Esophagus squamous epithelium (tissue), 5 donors: ENCODE measurements at places on chromosomes 4 and X. TPM values are rescaled to one million over a fixed set of nuclear protein-coding genes. Genes with fewer than 3 reads are reported as not detected.

DNA sequence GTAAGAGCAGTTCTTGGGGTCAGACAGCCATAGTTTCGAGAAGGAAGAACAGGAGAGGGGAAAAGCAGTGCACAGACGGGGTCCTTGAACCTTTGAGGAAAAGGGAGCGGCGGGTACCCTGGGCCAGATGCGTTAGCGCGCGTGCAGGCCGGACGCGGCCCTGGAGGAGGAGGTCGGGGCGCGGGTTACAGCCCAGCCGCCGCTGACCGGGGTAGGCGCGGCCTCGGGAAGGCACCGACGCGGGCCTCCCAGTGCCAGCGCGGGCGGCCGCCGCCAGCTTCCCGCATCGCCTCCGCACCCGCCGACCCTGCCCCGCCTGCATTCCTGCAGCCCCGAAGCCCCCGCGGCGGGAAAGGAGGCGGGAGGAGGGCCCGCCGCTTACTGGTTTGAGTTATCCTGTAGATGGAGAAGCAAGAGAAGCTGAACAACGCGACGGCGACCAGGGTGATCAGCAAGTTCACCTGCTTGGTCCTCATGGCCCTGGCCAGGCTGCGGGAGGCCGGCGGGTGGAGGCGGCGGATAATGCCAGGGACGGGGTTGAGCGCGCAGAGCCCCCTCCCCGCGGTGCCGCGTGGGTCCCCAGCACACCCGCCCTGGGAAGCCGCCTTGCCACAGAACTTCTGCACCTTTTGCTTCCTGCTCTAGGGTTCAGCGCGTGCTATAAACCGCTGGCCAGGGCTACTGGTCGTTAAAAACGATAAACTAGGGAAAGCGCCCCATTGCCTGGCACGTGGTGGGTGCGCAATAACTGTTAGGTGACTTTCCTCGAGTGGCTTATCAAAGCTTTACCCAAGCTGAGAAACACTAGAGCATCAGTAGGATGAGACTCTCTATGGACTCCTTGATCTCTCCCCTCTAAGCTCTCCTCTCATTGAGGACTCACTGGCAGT lies at the start of gene MGAT4D:
Gene MGAT4D, minus strand, starts transcription at position 547 of the 890 bp plus-strand sequence. Its CDS starts 71 bp downstream, at position 476.
- no peak within 1 kb of the TSS for H3K27ac ChIP-seq
- H3K4me3 ChIP-seq, result no peak within 1 kb of the TSS
- peaks cover 5% of the 10 kb centered on the region for H3K27me3 ChIP-seq
- H3K36me3 ChIP-seq, result no peaks in the 10 kb centered on the region
- no peak for DNase-seq
- peaks cover 3% of the 10 kb centered on the region for H3K4me1 ChIP-seq

DNA sequence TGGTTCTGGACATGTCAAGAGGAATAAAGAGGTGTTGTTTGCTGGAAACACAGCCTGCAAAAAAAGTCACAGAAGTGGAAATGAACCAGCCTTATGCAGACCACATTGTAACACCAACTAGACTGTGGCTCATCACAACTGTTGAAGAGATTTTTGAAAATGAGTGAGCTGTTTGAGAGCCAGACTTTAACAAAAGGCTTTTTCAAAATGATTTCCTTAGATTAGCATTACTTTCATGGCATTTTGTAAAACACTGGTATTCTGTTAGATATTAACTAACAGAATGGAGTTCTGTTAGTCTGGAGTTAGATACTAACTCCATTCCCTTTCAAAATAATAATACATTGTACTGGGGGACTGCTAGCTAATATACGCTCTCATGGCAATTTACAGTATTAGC lies 60.6 kb upstream of the GABRA2 start:
- H3K27me3 ChIP-seq, result no peaks in the 10 kb centered on the region
- H3K4me3 ChIP-seq, result no peak overlapping the region
- H3K36me3 ChIP-seq, result no peaks in the 10 kb centered on the region
- no peak overlapping the region for H3K27ac ChIP-seq
- no peaks in the 10 kb centered on the region for H3K4me1 ChIP-seq
- no peak for DNase-seq

DNA sequence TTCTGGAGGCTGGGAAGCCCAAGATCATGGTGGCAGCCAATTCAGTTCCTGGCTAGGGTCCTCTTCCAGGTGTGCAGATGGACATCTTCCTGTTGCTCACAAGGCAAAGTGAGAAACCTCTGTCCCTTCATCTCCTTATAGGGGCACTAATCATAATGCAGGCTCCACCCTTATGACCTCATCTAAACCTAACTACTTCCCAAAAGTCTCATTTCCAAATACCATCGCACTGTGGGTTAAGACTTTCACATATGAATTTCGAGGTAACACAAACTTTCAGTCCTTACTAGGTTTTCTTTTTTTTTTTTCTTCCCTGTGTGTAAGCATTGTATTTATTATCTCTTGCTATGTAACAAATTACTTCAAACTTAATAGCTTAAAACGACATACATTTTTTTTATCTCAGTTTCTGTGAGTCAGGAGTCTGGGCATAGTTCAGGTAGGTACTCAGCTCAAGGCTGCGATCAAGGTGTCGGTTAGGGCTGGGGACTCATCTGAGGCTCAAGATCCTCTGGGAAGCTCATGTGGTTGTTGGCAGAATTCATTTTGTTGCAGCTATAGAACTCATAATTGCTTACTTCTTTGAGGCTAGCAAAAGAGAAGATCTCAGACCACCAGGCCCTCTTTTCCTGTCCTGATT lies 204.7 kb upstream of the STK26 start:
- H3K36me3 ChIP-seq, result no peaks in the 10 kb centered on the region
- H3K27me3 ChIP-seq, result no peaks in the 10 kb centered on the region
- H3K4me3 ChIP-seq, result no peak overlapping the region
- no peak overlapping the region for H3K27ac ChIP-seq
- no peaks in the 10 kb centered on the region for H3K4me1 ChIP-seq
- no peak for DNase-seq

DNA sequence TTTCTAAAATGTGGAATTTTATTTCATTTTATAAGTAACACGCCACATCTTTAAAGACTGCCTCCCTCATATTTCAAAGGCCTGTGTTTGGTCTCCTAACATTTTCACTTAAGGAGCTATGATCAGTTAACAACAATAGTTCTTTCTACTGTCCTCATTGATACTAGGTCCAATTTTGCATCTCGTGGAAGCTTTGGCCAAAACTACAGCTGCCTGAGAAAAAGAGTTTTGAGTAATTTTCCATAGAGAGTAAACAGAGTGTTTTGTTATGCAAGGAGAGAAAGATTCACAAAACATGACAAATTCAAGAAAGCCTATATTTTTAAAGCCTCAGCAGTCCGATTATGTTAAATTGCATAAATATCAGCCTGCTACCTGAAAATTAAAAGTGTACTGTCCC lies 11.4 kb upstream of the PCDH18 start:
- no peak overlapping the region for H3K4me3 ChIP-seq
- H3K27me3 ChIP-seq, result no peaks in the 10 kb centered on the region
- no peak overlapping the region for H3K27ac ChIP-seq
- no peaks in the 10 kb centered on the region for H3K36me3 ChIP-seq
- H3K4me1 ChIP-seq, result peaks cover 10% of the 10 kb centered on the region

GRCh38 chr4:151908734-151909497 lies 148.1 kb upstream of the GATB start:
- no peak overlapping the region for H3K4me3 ChIP-seq
- no peak for DNase-seq

DNA sequence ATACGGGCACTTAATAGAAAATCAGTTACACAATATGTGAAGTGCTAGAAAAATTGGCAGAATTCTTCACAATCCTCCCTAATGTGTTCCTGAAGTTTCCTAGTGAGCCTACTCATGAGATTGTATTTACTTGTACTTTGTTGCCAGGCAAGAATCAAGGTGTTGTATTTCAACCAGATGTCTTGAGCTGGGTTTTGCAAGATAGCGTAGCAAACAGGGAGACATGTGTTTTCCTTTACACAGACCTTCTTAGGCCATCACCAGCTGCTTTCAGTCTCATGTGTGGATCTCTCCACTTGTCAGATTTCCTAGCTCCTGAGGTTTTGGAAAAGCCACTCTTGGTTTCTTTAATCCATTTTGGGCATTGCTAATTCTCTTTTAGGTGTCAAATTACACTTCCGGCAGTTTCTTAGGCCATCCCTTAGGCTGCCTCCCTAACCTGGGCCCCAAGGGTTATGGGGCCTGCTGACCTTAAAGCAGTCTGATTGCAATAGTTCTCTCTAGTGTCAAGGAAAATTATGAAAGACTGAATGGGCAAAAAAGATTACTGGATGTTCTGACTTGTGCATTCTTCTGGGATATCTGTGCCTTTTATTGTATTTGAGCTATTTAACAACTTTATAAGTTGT lies 12.2 kb upstream of the EDA start:
- no peak for DNase-seq
- H3K27me3 ChIP-seq, result no peaks in the 10 kb centered on the region
- no peak overlapping the region for H3K27ac ChIP-seq
- H3K36me3 ChIP-seq, result no peaks in the 10 kb centered on the region

The HPGD gene
- 54.8 TPM for total RNA-seq

The FGG gene
- total RNA-seq, result not detected
